ENCODE measurements at places on chromosomes 1 and 21.

GRCh38 chr1:157671895-157672294, 28.7 kb downstream of the FCRL3 start:
- no peak for DNase-seq

DNA sequence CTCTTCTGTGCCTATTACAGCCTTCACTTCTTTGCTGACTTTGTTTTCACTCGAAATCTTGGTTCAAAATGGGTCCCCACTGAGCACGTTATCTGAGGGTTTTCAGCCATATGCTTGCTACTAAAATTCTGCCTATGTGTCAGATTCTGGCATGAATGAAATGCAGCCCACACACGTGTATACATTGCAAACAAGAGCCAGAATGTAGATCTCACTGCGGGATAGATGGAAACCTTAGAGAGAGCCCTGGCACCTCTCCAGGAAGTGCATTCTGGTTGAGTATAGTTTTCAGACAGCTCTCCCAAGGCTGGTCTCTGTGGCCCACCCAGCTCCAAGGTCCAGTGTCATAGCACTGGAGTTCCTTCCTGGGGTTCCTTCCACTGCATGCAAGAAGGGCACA, 234.7 kb upstream of the GJB5 start:
- no peak for DNase-seq

DNA sequence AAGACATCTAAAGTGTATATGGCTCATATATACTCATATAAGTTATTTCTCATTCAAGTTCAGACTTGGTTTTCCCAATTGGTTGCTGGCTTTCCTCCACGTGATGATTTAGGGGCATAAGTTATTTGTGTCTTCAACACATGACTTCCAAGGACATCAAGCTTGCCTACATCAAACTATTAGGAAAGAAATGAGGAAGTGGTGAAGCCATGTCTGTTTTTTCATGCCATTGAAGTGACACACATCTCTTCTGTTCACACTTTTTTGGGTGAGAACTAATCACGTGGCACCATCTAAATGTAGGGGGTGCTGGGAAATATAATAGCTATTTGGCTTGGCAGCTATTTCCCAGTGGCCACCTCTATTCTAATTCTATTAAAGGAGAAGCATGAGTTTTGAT, 282.1 kb downstream of the OMA1 start:
- DNase-seq, result no peak

GRCh38 chr1:22534951-22535350, 28.3 kb upstream of the EPHA8 start:
- DNase-seq, result no peak

- DNase-seq, result no peak
These were observed 75.3 kb downstream of the DMRTA2 start for GRCh38 chr1:50347933-50348332.

GRCh38 chr1:31529999-31530684, 46.2 kb upstream of the TINAGL1 start:
- no peak for DNase-seq

GRCh38 chr1:151165281-151165737, 393 bp downstream of the LYSMD1 start:
- DNase-seq, result no peak

GRCh38 chr1:185896863-185897262, 162.7 kb downstream of the HMCN1 start:
- DNase-seq, result no peak

DNA sequence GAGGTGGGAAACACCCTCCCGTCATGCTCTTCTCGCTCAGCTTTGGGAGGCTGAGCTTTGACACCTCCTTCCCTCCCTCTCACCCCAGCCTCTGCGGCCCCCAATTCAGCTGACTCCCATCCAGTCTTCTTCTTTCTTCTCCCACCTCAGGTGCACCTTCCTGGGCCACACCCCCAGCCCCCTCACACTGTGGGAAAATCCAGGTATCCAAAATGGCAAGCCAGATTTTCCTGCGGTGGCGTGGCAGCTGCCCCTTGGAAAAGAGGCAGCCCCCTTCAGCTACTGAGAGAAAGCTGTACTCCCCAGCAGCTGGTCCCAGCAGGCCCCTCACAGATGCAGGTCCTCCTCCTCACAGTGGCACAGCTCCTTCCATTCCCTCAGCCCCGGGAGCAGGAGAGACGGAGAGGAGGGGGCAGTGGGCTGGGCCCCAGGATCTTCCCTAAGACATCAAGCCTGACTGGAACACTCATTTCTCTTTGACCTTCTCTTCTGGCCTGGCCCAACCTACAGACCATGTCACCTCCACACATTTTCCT, 61.6 kb downstream of the OPTC start:
- no peak for DNase-seq

- no peak for DNase-seq
These were observed 5.8 kb downstream of the PLCH2 start for GRCh38 chr1:2481885-2482284.

- DNase-seq, result no peak
These were observed 8.8 kb downstream of the TFF2 start for GRCh38 chr21:42341776-42342542.

DNA sequence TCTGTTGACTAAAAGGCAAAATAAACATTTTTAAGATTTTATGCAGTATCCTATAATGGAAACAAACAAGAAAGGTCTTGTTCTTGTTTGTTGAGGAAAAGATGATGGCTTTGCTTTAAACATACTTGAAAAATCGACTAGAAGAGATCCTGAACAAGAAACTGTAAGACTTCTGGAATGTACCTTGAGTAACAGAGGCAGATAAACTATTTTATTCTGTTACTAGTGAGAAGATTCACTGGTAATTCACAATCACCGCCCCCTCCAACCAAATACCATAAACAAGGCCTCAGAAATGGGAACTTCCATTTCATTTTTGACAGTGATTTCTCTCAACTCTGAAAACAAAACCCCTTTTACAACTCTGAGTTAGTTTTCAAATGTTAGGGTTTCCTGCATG, 18.1 kb downstream of the TSEN15 start:
- no peak for DNase-seq

DNA sequence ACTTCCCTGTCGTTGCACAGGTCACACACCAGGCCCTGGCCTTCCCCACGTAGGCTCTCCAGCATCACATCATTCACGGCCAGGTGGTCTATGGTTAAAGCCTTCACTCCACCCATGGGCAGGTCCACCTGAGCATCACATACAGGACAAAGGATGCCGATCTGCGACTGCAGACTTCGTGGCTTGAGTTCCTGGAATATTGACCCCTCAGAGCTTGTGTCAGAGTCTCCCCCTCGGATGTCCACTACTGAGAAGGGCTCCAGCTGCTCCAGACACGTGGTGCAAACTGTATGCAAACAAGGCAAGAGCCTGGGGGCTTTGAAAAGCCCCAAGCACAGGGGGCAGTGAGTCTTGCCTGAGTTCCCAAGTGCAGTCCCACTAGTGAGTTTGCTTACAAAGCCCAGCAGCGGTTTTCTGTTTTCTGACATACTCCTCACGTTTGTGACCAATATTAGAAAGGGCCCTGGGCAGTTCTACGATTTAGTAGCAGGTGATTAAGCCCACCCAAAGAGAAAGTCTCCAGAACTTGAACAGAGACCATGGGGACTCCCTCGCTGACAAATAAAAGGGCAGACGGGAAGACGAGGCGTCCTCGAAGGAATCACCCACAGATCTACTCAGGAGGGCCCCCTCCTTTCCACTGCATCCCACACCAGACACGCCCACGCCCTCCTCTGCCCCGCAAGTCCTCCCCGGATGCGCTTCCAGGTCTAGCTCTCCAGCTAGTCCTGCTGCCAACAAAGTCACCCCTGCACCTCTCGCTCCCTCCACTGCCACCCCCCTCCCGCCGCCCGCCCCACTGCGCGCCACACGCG, 568 bp downstream of the TRIM45 start:
- peak; percentile 46 for DNase-seq

DNA sequence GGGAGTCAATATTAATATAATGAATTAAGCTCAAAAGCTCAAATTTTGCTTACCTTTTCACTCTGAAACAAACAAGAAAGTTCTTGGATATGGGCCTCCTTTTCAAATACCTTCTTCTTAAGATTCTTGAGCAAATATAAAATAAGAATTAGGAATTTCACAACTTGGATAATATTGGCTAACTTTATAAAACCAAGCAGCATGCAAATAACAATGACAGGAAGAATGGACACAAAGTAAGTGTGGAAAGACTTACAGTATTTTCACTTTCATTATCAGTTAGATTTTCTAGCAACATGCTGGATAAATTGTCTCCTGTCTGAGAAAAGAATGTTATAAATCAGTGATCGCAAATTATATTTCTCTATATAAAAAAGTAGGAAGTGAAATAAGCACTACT, 13.2 kb downstream of the ODF2L start:
- no peak for DNase-seq

DNA sequence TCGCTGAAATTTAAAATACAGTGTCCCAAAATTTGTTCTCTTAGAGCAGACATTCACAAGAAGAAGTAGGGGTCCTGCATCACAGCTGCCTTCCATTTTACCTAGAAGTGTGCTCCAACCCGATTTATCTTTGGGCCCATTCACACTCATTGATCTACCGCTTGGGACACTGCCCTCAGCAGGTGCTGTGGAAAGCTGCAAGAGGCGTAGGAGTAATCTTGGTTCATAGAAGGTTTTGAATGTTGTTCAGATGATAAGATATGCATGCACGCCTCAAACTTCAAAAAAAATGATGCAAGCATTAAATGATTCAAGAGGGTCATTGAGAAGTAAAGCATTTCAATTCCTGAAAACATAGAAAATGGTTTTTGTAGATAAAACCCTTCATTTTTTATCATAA, 18.6 kb upstream of the C1orf105 start:
- no peak for DNase-seq

GRCh38 chr1:106768501-106768900, 288.0 kb upstream of the PRMT6 start:
- no peak for DNase-seq

DNA sequence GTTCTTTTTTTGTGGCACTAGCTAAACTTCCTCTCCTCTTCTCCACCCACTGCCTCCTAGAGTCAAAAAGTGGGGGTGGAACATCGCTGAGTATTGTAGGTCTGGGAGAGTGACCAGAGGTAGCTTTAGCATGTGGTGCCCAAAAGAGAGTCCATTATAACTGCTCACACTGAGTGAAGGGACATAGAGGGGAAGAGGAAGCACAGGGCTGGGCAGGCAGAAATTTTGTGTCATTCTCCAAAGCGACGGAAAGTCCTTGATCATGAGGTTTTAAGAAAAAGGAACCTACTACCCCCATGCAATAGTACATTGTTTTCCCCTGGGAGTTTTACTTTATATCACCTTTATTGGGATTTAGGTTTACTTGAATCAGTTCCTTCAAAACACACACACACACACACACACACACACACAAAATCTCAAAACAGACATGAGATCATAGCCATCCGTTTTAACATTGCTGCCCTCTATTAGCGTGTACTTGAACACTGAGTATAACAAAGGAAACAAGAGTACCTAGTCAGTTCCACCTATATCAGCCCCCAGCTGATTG, 4.1 kb downstream of the CD84 start:
- DNase-seq, result no peak

DNA sequence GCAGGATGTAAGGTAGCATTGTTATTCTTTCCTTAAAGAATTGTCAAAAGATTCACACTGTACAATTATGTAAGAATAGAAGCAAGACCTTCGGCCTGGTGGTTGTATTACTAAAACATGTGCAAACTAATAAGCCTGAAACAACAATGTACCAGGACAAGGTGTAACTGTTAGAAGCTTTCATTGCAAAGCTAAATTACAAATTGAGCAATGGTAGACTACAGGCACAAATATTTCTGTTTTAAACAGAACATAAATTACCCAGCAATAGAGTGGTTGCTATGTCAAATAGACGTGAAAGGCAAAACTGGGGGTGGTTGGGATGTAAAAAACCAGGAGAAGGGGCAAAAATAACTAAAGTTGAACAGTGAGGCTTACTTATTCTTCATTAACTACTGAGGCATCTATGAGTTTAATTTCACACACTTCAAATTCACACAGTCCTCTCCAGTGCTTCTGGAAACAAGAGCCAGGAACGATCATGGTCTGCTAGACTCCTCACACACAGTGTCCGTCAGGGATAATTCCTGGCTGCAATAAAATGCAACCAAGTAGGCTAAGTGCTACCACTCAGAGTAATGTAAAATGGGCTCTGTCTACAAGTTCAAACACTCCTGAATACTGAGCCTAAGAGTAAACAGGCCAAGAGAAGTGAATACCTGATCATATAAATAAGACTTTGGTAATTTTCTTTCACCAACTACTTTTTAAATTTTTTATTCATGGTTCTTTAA, 39.3 kb upstream of the C1orf198 start:
- DNase-seq, result no peak

DNA sequence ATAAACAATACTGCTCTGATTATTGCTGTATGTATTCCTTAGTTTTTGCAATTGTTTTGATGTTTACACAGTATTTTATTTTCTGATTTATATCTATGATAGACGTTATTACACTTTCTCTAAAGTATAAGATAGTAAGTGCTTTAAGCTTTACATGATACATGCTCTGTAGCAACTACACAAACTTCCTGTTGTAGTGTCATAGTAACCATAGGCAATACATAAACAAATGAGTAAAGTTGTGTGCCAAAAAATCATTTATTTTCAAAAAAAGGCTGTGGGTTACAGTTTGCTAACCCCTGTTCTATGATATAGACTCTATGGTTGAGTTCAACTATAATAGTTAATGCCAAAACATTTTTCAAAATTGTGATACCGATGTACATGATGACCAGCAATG, 1156.4 kb downstream of the AMY1C start:
- DNase-seq, result no peak

DNA sequence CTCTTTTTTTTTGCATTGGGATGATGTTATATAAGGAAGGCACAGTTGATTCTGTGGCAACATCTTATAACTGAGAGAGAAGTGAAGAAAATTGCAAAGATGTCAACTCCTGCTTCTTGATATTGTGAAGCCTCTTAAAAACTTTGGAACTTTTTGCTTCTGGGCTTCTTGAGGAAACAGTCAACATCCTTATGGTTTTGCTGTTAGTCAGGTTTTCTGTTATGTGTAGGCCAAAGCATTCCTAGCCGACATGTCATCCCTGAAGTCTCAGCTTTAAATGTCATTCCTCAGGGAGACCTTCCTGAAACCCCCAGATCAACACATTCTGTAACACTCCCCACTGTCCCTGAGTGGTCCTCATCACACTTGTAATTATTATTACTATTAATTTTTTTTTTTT, 12.6 kb downstream of the FALEC start:
- DNase-seq, result no peak

DNA sequence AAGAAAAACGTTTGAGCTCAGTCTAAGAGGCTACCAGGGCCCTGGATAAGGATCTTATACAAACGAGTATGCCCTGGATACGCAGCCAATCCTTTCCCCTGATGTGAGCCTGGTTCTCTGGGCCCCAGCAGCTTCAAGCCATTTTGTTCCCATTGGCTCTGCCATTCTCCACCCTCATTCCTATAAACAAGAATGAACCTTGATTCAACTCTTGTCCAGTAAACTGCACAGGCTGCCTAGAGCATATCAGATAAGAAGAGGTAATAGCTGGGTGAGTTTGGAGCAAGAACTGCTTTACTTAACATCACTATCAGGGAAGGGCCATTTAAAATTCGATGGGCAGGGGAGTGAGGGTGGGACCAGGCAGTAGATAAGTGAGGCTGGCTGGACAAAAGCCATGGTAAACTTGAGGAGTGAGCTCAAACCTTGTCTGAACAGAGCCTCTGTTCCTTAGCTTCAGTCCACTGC, 11.3 kb downstream of the BTG2 start:
- DNase-seq, result no peak
